ENCODE measurements at places on chromosomes 4 and X.

DNA sequence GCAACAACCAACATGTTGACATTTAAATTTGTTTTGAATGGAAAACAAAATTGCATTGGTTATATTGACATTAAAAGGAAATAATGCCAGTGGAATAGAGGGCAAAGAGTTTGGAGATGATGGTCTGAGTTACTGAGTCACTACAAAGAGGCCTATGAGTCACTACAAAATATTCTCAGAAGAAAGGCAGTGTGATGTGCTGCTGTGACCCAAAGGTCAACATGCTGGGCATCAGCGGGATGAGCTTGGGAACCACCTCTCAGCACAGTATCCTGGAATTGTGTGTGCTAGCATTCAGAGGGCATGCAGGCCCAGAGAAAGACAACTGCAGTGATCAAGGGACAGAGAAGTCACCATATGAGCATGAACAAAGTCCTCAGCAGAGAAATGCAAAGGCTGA is 2.8 kb downstream of the CMC4 start:
- DNase-seq = no peak

DNA sequence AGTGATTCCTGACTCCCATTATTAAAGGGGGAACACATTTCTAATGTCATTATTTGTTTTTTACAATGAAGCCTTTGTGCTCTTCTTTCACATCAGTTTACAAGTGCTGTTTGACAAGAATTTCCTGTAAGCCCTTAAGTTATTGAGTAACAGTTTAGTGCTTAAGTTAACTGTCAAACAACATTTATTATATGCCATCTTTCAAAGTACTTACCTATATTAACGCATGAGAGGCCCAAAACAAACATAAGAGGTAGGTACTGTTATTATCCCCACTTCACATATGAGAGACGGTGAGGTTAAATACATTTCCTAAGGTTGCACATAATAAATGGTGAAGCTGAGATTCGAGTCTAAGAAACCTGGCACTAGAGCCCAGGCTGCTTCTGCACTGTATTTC is 56.0 kb upstream of the MAGED1 start:
- DNase-seq = no peak

GRCh38 chrX:123801901-123802300 is 58.0 kb upstream of the XIAP start:
- no peak for DNase-seq

DNA sequence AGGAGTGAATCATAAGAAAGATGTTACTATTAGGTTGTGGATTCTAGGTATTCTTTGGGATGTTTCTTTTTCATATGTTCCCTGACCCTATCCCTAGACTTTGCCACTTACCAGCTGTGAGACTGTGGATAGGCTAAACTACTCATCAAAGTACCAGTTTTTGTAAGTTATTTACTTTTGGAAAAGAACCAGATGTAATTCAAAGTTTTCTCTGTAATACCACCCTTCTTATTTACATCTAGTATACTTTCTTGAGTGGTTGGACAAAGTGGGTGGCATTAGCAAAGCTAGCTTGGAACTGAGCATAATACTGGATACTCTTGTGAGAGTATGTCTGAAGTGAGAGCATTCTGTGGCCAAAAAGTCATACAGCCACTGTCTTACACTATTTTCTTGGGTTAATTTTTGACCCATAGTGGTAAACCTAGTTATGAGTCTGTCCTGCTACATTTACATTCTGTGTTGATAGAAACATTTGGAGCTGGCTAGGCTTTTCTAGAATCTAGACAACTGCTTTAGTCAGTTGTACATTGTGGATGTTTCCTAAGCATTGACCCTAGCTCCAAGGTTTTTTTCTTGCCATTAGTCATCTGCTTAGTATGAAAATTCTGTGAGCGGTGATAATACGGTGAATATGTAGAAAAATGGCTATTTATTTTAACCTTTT is 41.7 kb downstream of the KDM6A start:
- no peak for DNase-seq

DNA sequence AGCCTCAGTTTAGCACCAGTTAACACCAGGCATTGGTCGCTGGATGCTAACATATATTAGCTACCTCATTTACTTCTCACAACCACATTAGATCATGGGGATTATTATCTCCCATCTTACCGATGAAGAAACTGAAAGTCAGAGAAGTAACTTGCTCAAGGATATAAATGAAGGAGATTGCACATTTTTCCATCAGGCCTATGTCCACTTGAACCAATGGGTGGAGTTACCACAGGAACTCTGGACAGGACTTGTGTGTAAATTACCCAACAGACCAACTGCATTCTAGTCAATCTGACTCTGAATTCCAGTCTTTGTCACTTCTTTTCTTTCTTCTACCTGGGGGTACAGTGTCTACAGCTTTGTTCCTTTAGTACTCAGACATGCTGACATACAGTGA is 1.8 kb downstream of the LNX1 start:
- no peak for DNase-seq

GRCh38 chrX:19904778-19905367 is 17.5 kb upstream of the SH3KBP1 start:
- no peak for DNase-seq

DNA sequence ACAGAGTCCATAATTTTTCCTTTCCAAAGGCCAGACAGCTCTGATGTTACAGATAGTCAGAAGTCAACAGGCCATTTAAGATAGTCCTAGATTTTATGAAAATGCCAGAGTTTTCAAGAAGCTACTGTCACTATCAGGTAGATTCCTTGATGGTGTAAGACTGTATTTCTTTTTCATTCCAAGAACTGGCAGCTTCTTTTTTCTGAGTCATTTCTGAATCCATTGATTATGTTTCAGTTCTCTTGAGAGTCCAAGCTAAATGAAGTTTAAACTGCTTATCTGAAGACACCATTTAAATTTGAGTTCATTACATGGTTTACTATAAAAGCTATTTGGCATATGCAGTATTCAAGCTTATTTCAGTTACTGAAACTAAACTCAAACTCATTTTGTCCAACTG is 44.6 kb downstream of the RASSF6 start:
- DNase-seq = no peak

DNA sequence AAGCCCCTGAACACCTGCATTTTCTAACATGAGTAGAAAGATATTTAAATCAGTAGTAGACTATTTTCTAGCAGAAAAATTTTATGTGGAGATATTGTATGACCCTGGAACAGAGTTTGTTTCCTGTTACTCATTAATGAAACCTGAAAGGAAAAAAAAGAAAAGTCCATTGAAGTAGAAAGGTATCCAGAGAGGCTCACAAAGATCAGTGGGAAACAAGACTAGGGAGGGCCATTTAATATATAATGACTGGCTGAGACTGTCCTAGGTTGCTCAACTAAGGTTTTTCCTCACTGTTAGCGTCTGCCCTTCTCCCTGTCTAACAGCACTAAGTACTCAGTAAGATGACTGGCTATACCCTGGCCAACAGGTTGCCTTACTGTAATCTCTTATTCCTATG is 788.6 kb downstream of the GLUD2 start:
- no peak for DNase-seq

- DNase-seq = peak; percentile 35
These were observed 13.8 kb upstream of the ENOX2 start for GRCh38 chrX:130916636-130917422.

- DNase-seq = no peak
These were observed 87.7 kb upstream of the STS start for GRCh38 chrX:7059859-7060258.

DNA sequence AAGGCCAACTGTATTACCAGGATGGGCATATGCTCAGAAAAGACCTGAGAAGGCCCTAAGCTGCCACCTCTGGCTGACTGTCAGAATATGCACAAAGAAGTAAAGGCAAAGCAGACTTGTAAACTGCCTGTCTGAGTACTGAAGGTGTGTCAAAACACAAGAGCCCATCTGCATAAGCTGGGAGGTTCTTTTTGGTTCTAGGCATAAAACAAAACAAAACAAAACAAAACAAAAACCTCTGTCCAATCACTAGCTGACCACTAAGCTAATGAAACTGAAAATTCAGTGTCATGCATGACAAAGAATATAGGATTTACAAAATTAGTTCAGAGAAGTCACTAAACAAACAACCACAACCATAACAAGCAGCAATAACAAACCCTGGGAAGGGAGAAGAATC is 20.6 kb downstream of the SH3D19 start:
- DNase-seq = no peak

GRCh38 chr4:143282211-143282707 is 54.4 kb upstream of the GAB1 start:
- no peak for DNase-seq

DNA sequence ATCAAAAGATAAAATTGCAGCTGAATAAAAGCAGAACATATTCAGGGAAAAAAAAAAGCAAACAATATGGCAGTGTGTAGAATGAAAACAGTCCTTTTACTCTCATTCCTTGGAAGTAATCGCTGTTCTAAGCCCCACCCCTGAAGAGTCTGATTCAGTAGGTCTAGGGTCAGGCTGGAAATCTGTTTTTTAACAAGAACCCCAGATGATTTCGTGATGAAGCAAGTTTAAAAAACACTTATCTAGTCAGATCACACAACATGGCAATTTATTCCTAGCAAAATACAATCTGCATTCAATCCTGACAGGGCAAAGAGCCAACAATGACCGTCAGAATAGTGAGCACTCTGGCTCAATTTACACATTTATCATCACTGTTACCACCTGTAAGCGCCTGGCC is 16.1 kb downstream of the FAM120C start:
- DNase-seq = no peak

DNA sequence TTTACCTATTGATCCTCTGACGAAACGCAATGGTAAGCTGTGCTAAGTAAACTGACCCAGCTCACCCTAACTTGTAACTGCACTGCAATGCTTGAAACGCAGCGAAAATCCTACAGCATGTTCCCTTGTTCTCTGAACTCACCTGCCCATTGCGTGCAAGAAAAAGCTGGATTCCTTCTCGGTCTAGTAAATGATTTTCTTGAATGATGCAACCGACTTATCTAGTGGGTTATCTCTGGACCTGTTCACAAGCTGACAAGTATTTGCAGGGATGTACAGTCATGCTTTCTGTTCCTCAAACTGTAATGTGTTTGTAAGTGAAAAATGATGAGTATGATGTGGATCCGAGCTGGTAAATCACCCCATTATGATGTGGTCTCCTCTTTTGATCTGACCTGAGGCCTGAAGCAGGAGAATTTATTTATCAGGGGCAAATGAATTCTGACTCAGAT is 140.1 kb downstream of the BTC start:
- DNase-seq = no peak

- DNase-seq = no peak
These were observed 147.4 kb downstream of the SMIM20 start for GRCh38 chr4:26061248-26061986.

- DNase-seq = no peak
These were observed 238.7 kb downstream of the DHRSX start for GRCh38 chrX:2261831-2262667.

- DNase-seq = no peak
These were observed 37.9 kb downstream of the RBBP7 start for GRCh38 chrX:16832301-16832700.

DNA sequence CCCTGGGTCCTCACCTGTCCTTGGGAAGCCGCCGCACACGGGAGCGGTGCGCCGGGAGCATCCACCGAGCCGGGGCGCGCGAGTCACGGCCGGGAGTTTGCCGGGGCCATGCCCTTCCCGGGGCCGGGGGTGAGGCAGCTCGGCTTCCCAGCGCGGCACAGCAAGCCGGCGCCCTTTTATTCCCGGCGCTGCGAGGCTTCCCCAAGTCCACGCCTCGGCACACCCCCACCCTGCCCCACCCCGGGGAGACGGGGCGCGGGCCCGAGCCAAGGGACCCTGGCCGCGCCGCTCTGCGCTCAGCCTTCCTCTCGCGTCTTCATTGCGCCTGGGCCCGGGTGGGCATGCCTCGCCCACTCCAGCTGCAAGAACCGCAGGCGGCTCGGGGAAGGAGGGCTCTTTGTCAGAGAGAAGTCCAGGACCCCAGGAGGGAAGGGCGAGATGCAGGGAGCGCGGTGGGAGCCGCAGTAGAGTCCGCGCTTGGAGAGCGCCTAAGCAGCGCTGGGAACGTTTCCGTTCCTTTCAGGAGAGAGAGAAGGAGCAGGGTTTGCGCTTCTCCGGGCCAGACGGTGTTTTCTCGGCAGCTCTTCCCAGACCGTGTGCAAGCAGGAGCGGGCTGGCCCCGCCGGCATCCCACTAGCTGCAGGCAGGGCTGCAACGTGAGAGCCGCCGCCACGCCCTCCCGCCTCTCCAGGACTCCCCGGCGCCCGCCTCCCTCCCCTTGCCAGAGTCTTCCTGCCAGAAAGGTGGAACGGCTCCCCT is at the start of gene MXRA5:
Gene MXRA5 (minus strand): TSS at position 152 of the 759 bp plus-strand sequence. CDS start 2,819 bp downstream, outside the sequence.
- no peak for DNase-seq

DNA sequence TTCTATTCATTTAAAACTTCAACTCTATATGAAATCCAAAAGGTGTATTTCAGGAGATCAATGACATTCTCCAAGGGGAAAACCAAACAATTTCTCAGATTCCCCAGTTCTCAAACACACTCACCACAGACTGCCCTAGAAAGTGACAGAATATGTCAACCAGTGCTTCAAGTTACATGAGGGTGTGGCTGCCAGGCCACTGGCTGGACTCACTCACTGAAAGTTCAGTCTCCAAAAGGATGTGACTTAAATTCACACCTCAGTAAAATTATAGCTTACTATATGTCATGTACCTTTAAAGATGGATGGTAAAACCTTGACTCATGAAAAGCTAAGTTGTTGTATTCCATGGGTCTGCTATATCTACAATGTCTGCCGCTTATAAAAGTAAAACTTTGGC is 7.3 kb downstream of the INPP4B start:
- no peak for DNase-seq

DNA sequence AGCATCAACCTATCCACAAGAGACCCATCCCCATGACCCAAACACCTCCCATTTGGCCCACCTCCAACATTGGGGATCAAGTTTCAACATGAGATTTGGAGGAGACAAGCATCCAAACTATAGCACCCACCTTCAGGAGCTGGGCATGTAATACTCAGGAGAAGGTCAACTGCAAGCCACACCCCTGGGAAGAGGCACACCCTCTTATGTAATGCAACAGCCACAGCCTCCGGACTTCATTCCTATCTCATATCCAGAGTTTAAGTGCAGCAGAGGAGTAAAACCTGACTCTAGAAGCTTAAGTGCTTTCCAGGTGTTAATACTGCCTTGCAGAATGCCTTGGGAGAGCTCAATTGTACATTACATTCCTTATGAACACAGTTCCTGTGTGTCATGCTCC is 197.4 kb downstream of the PTTG2 start:
- DNase-seq = no peak

DNA sequence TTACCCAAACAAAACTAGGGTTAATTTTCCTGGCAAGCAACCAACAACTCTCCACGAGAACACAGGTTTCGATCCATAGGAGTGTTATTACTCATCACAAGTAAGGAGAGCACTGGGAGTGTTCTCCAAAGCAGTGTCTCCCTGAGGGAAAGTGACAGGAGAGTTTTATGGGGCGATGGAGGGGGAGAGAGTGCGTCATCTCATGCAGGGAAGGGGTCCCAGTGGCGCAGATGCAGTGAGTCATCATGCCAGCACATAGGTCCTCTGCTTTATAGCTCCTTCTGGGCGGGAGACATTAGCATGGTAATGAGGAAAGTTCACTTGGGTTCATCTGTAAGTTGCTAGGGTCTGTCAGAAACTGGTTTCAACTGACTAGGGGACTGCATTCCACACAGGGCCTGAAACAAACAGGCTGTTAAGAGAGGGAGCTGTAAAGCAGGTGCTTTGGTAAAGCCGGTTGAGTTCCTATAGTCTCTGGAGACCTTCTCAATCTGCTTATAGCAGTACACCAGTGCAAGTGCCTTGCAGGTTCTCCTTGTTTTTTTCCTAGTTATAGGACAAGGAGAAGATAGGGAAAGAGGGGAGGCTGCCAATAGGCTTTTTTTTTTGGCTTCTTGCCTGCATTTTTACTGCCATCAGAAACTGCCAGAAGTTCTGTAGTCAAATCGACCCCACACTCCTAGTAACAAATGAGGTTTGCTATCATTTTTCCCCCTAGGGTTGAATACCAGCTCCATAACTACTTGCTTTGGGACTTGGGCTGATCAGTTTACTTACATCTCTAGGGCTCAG is 12.8 kb upstream of the BOD1L1 start:
- no peak for DNase-seq

All from anterior cingulate cortex (tissue), 58 donors.